ENCODE measurements at places on chromosomes 1 and 21.

GRCh38 chr1:15803380-15803779, 4.1 kb downstream of the UQCRHL start:
- DNase-seq = no peak

- DNase-seq = no peak
Observed at GRCh38 chr1:10935724-10936123, 76.7 kb upstream of the TARDBP start.

DNA sequence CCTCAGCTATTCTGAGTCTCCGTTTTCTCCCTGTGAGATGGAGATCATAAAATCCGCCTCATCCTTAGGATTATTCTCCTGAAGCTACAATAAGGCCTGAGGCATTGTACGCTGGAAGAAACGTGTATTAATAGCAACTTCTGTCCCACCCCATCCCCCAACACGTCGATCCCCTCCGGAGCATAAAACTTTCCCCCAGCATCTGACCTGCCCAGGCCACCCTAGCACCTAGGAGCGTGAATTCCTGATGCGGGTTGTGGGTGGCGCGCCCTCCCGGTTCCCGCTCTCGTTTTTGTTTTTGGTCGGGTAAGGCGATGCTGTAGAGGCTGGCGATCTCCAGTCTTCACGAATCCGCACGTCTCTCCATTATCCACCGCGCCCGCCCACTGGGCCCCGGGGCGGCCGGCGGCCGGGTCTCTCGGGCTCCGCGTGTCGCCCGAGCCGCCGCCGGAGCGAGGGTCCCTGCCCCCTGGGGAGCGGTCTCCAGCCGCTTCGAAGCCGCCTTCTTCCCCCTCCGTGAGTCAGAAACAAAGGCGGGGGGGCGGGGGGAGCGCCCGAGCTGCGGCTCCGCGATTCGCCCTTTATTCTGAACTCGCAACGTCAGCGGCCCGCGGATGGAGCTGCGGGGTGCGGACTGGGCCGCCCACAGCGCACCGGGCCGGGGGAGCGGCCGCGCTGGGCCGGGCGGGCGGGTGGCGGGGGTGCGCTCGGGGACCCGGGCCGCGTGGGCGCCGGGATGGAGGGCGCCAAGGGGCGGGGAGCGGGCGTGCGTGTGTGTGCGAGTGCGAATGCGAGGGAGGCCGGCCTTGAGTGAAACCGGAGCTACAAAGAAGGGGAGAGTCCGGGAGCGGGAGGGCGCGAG, at the start of gene PLEKHO1:
PLEKHO1 (plus strand) TSS at position 646 of the 862 bp plus-strand sequence. CDS start 342 bp downstream, outside the sequence.
- DNase-seq = no peak

GRCh38 chr1:78441921-78442320, 48.9 kb upstream of the PTGFR start:
- DNase-seq = no peak

- no peak for DNase-seq
Observed at GRCh38 chr1:208004851-208005250, 93.9 kb upstream of the CD34 start.

- DNase-seq = no peak
Observed at GRCh38 chr21:44657635-44658540, at the start of gene KRTAP12-3. KRTAP12-3 (plus strand) TSS chr21:44657932; CDS start chr21:44657980, 48 bp downstream.

GRCh38 chr1:155392898-155393411, 72.3 kb downstream of the RUSC1 start:
- no peak for DNase-seq

DNA sequence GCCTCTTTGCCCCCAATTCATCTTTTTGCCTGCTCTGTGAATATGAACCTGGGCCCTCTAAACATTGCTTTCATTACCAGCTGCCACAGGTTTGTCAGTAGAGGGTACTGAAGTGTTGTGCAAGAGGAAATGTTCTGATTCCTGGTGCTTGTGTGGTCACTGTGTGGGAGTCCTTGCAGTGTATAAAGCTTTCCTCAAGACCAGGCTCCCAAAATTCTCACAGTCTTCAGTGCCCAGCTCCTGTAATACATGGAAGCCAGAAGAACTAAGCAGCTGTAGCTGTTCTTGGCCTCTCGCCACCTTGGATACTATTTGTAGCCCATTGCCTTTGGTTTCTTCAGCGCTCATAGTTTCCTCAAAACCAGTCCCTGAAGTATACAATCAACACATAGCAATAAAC, 1046.2 kb downstream of the BRINP3 start:
- no peak for DNase-seq

Measured in cortex of kidney (tissue), 1 donor.